ENCODE measurements at places on chromosomes 6 and 20.

DNA sequence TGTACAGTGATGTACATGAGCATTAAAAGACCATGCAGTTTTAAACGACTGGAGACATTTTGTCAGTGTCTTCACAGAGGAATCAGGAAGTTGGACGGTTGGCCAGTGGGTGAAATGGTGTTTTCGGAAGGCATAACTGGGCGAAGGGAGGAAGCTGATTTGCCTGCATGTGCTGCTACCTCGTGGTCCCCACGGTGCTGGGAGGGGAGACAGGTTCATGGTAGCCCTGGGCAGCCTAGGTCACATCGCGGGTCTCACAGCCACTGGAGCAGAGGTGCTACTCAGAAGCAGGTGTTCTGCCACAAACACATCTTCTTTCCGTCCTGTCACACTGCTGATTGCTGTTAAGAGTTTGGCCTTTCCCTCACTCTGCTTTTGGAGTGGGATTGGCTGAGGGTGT lies 35.2 kb downstream of the HIVEP1 start:
- DNase-seq = no peak

DNA sequence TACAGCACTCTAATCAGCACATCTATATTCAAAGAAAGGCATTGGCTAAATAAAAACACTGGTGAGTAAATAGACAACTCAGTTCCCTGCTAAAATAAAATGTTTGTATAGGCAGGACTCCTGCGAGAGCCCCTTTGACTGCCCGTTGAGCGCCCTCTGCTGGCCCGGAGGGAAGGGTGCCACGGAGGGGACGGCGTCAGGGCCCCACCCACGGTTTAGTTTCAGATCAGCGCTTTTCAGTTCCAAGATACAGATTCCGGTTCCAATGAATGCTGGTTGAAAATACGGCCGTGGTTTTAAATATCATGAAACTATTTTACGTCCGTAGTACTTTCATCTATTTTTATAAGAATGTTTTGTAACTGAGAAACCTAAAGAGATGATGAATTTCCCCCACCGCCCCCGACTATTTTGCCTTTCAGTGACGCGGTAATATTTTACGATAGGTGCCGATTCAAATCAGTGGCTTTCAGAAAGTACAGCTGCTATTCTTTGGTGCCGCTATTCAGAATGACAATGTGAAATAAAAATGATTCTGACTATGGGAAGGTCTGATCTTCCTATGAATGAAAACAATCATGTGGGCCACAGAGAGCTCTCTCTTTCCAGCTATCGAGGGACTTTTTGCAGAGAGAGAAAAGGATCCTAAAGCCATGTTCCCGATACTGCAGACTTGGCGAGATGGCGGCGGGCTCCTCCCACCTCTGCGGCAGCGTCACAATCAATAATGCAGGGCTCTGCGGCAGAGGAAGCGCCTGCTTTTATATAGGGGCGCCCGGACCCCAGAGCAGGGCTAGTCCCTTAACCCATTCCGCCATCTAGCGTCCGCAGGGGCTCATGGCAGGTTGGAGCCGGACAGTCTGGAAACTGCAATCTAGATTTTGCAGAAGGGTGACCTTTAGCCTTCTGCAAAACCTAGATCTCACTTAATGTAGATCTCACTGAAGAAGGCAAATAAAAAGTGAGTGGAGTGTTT lies 10.6 kb upstream of the CCN6 start:
- peak; percentile 90 for DNase-seq

- DNase-seq = no peak
Observed at GRCh38 chr20:59165891-59166709, 2.5 kb downstream of the ZNF831 start.

GRCh38 chr6:107360476-107360875 lies 98.9 kb downstream of the PDSS2 start:
- no peak for DNase-seq

- no peak for DNase-seq
Observed at GRCh38 chr20:22833851-22834250, 201.3 kb upstream of the SSTR4 start.

DNA sequence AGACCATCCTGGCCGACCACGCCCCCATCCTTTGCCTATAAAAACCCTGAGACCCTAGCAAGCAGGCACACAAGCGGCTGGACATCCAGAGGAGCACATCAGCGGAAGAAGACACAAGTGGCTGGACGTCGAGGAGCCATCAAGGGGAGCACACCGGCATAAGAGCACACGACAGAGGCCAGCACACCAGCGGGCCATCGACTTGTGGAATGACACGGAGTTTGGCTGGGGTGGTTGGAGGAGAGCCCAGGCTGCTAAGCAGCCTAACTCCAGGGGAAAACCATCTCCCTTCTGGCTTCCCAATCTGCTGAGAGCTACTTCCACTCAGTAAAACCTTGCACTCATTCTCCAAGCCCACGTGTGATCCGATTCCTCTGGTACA lies 44.8 kb upstream of the BCLAF1 start:
- DNase-seq = no peak

GRCh38 chr6:46327779-46328178 lies 157.0 kb upstream of the ENPP5 start:
- DNase-seq = no peak

DNA sequence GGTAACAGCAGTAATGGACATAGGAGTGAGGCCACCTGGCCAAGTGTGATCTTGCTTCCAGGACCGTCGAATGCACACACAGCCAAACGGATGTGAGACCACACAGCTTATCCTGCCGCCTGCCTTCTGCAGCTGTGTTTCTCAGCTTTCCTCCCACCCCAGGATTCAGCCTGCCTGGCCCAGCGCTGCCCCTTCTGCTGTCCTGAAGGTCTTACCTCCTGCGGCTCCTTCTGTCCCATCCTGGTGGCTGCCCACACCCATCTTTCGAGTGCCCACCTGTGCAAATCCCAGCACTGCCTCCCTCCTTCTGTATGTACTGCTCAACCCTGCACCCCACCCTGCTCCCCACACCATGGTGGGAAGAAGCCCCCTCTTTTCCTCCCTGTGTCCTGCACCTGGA lies 49.4 kb upstream of the DACT2 start:
- DNase-seq = no peak

- DNase-seq = no peak
Observed at GRCh38 chr6:54415517-54415916, 107.3 kb downstream of the TINAG start.

DNA sequence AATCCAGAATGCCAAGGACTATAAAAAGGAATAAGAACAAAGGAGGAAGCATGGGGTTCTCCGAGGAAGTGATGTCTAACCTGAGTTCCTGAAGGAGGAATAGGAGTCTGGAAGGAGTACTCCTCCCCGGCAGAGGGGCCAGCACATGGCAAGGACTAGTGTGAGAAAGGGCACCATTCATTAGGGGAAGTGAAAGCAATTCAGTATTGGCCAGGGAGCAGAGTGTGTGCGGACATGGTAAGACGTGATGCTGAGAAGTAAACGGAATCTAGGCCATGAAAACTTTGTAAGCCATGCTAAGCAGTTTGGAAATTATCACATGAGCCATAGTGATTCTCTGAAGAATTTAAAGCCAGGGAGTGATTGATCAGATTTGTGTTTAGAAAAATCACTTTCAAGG lies 218.9 kb upstream of the PRDM1 start:
- DNase-seq = no peak

- no peak for DNase-seq
Observed at GRCh38 chr6:148175550-148176188, 167.0 kb upstream of the SASH1 start.

- no peak for DNase-seq
Observed at GRCh38 chr6:163651915-163652668, 237.6 kb downstream of the QKI start.

- DNase-seq = no peak
Observed at GRCh38 chr6:42571611-42572342, 7.9 kb downstream of the UBR2 start.

DNA sequence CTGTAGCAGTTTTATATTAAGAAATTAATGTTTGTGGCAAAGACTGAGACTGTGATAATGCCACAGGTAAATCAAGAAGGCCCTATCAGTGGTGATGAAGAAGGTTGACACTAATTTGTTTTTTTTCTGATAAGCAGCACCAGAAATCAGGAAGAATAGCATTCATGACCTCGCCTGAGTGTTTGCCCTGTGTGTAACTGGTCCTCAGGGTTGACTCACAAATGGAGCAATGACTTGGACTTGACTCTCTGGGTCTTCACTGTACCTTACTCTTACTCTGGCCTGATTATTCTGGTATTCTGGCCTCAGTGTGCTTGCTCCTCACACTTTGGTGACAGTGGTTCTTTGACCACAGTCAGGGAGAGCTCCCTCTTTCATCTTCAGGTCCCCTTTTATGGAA lies 243.9 kb downstream of the HAO1 start:
- DNase-seq = peak; percentile 14

- DNase-seq = no peak
Observed at GRCh38 chr6:122246906-122247658, 152.4 kb upstream of the HSF2 start.

- DNase-seq = no peak
Observed at GRCh38 chr6:140317950-140318349, 943.5 kb upstream of the CITED2 start.

DNA sequence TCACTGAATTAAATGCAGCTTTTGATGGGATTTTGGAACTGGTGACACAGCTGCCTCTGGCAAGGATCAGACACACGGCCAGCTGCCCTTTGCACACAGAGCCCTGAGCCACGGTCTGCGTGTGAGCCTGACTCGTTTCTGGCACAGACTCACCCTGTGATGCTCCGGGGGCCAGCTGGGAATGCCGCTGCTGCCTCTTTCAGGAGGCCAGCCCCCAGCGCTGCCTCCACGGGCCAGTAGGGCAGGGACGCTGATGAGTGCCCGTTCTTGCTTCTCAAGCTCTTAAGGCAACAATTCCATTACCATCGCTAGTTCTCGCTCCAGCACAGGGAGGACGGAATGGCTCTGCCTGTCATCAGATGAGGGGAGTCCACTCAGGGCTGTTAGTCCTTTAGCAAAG lies 61.6 kb downstream of the IRF4 start:
- peak; percentile 55 for DNase-seq

- no peak for DNase-seq
Observed at GRCh38 chr20:44133424-44133823, 53.6 kb downstream of the JPH2 start.

- DNase-seq = no peak
Observed at GRCh38 chr6:162363757-162364156, 363.8 kb downstream of the PRKN start.

- no peak for DNase-seq
Observed at GRCh38 chr6:11876934-11877433, 98.4 kb upstream of the ADTRP start.

DNA sequence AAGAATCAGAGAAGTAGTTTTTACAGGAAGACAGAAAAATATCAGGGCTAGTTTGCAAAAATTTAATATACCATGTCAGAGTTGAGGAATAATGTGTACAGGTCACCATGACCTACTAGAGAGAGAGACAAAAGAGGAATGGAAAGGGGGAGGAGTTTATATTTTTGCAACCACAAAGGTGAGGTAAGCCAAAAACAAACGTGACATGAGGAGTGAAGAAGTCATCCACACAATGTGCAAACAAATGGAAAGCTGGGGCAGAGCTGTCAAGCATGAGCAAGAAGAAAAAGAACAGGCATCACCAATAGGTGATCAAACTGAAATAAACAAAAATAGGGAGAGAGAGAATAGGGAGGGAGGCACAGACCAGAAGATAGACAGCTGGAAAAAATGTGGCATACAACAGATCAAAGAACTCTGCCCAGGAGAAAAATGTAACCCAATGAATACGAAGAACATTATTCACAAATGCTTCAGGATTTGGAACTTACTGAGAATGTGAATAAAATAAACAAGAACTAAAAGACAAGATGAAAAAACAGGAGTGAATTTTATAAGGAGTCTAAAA lies 15.5 kb downstream of the RARS2 start:
- no peak for DNase-seq

DNA sequence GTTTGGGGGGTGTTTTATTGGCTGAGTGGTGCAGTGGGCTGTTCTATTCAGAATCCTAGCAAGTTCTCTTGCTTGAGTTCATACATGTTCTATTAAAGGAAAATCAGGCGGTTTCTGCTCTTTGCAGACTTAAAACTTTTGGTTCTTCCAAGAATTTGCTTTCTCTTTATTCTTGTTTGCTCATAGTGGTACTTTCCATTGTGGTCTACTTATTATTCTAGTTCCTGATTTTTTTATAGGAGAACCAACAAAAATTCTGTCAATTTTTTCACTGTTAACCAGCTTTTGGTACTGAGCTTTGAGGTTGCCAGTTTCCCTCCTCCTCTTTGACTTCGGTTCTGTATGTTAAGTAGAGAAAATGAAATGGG lies 6.7 kb downstream of the AFDN start:
- no peak for DNase-seq

DNA sequence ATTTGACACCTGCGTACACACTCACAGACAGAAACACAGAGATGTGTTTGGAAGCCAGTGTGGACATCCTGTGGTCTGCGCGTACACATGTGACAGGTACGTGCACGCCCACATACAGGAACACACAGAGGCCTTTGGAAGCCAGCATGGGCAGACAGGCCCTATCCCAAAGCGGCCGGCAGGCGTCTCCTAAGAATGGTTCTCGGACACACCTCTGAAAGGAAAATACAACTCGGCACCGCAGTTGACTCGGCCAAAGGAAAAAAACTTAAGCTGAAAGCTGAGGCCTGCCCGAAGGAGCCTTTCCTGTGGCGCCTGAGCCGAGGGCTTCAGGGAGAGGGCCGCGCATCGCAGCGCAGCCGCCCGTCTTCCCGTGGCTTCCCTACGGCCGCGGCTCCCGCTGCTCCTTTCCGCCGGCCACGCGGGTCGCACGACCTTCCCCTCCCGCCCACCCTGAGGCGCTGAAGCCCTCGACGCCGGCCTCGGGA lies 1.4 kb upstream of the CEP43 start:
- DNase-seq = peak; percentile 71

DNA sequence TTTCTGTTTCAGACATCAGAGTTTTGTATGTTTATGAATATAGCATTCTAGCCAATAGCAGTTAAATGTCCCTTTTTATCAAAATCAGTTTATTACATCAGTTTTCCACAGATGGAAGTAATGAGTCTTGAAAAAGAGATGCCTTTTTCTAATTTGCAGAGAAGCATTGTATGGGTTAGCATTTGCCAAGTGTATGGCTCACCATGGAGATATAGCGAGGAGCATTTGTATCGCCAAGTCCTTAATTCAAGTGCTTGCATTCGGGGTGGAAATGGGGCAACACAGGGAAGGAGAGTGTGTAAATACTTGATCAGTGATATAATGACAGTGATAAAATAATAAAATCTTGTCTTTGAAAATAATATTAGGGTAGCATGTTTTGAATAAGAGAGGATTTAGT lies 42.9 kb downstream of the TXLNB start:
- no peak for DNase-seq

DNA sequence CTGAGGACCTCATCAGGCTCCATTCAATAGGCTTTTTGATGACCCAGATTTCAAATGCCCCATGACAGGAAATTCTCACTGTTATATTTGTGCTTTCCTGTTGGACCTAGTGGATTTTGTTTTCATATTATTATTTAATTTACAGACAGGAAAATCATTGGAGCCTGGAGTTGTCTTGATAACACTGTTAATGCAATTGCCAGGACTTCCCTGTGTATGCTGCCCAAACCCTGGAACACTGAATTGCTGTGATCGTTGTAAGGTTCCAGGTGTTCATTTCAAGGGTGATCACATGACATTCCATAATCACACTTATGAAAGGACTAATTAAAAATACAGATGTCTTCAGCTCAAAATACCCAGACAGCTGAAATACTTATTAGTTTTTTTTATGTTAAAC lies 783.2 kb downstream of the DHX35 start:
- no peak for DNase-seq

- DNase-seq = no peak
Observed at GRCh38 chr6:107822176-107823046, 1.7 kb downstream of the SCML4 start.

- DNase-seq = no peak
Observed at GRCh38 chr6:133613211-133613610, 275.7 kb upstream of the TCF21 start.
